H54 (cell line): ENCODE measurements at places on chromosomes 13 and 19.
A peak's percentile ranks its signal among the peaks of the same experiment; 100 is the strongest.

DNA sequence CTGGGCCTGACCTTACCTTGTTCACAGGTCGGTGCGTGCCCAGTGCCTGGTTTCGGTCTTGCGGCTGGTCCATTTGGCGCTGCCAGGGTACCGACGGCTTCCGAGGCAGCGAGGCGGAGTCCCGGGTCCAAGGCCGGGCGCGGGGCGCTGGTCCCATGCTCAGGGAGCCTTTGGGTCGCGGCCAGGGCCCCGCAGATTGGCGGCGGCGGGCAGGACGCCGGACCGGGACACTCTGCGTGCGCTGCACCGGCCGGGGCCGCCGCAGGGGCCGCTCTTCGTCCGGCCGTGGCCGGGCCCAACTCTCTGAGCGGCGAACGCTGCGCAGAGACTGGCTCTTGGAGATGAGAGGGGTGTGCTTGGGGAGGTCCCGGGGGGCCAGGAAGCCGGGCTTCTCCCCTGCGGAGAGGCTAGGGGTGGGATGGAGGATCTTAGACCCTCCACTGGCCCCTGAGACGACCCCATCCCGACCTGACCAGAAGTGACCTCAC is 3.4 kb upstream of the WIZ start:
- no peak for DNase-seq

DNA sequence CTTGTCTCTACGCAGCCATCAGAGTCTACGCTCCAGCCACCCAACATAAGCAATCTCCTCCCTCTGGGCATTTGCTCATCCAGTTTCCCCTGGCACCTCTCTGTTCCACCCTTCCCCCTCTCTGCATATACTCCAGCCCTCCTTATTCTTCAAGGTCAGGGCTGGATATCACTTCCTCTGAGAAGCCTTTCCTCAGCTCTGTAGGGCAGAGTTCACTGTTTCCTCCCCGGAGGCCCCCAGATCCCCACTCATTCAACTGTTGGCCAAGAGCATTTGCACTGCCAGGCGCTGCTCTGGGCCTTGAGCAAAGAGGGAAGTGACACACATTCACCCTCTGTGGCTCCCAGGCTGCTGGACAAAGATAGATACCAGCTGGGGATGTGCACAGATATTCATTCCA is 3.3 kb downstream of the FCGRT start:
- DNase-seq: no peak

- DNase-seq: no peak
Measured at GRCh38 chr19:42074513-42075363, 1.2 kb upstream of the ZNF574 start.

DNA sequence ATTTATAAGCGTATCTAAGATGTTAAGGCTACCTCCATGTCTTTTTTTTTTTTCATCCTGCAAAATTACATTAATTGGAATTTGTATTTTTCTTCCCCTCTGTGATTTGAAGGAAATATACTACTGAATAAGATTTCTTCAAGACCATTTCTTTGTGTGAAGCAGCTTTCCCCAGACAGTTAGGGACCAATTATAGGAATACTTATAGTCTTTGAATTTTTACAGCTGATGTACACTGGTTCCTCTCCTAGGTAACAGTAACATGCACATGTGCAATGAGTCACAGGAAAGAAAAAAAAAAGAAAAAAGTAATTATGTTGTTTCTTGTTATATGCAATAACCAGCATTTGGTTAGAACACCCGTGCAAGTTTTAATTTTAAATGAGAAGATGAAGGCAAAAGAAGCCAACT is 82.0 kb downstream of the PCDH9 start:
- no peak for DNase-seq

- peak; percentile 80 for DNase-seq
Measured at GRCh38 chr13:97141564-97142005, 80.5 kb upstream of the MBNL2 start.

GRCh38 chr19:27733551-27734266 is 1479.2 kb downstream of the UQCRFS1 start:
- DNase-seq: no peak

DNA sequence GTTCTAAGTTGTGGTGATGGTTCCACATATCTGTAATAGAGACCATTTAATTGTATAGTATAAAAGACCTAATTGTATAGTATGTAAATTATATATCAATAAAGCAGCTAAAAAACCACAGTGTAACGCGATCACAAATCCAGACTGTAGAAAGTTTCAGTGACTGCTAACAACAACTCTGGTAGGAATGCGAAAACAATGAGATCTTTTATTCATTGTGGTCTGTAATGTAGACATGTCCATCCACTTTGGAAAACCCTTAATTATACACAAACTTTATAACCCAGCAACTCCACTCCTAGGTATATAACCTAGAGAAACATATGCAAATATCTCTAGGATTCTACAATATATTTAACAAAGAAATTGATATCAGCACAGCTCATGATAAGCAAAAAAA is 549.5 kb downstream of the SLITRK1 start:
- no peak for DNase-seq

DNA sequence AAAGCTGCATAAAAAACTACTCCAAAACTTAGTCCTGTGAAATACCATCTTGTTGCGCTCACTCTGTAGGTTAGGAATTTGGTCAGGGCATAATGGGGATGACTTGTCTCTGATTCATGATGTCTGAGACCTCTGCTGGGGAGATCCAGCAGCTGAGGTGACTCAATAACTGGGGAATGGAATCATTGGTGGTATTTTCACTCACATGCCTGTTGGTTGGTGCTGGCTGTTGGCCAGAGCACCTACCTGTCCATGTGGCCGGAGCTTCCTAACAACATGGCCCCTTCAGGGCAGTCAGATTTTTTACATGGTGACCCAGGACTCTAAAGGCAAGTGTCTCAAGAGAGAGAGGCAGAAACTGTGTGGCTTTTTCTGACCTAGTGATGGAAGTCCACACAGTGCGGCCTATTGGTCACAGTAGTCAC is 7.4 kb upstream of the ESD start:
- peak; percentile 31 for DNase-seq

GRCh38 chr13:31945202-31945961 is 86.2 kb upstream of the FRY start:
- no peak for DNase-seq

GRCh38 chr13:74102691-74103090 is 31.5 kb downstream of the KLF12 start:
- DNase-seq: no peak

GRCh38 chr13:90510319-90510718 is 837.2 kb upstream of the MIR17HG start:
- DNase-seq: no peak

DNA sequence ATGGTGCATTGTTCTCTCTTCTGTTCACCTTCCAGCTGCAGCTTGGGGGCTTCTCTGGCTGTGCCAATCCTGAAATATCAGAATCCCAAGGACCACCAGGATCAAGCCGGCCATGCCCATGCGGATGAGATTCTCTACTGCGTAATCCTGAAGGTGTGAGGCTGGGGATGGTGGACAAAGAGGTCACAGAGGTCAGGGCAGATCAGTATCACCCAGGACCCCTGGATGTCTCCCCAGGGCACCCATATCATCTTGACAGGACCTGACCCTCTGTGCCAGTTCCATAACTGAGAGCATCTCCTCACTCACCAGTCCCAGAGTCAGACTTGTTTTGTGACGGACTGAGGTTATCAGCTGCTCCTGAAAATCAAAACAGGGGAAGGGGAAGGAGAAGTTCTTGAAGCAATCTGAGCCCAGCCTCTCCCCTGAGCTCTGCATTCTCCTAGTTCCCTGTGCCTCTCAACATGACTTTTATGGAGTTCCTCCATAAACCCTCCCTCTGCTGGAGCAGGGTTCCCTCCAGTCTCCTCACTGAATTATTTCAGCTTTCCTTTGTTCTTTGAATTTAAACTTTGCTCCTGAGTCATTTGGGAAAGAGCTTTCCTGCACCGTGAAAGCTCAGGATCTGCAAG is 5.5 kb downstream of the LILRA5 start:
- DNase-seq: no peak

- DNase-seq: no peak
Measured at GRCh38 chr13:27712421-27712820, 79.9 kb upstream of the GSX1 start.

DNA sequence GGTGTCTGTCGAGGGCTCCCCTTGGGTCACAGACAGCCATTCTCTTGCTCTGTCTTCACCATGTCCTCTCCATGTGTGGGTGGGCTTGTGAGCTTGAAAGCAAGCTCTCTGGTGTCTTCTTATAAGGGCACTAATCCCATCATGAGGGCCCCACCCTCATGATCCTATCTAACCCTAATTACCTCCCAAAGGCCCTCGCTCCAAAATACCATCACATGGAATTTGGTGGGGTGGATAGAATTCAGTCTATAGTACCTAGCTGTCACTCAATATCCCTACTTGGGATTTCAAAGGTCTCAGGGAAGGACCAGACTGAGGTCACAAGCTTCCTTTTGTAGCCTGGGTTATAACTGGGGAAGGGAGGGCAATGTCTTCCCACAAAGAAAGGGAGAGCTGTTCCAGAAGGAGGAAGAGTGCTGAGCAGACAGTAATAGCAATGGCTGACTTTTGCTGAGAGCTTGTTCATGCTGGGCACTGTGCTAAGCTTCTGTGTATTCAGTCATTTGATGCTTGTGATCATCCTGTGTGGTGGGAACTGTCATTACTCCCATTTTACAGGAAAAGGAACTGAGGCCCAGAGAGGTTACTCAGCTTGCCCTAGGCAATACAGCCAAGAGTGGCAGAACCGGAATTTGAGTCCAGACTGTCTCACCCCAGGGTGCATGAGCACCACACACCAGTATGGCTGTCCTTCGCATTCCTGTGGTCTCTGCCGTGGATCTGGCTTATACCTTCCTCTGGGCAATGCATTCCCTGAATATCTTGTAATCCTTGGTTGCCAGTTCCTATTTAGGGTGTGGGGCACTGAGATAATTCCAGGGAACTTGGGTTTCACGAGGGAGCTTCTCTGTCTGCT is 8.2 kb downstream of the FXYD5 start:
- no peak for DNase-seq

DNA sequence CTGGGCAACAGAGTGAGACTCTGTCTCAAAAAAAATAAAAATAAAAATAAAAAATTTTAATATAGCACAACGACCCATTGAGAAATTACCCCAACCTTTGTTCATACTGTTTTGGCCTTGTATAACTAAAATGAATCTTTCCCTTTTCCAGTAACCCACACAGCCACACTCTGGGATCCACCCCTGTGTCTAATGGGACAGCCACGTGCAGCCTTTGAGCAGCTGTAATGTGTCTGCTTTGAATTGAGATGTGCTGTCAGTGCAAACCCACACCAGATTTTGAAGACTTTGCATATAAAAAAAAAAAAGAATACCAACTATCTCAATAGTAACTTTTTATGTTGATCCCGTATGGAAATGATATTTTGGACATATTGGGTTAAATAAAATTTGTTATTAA is 112.7 kb upstream of the UBL3 start:
- no peak for DNase-seq

- DNase-seq: no peak
Measured at GRCh38 chr13:80430561-80430960, 89.6 kb upstream of the SPRY2 start.

DNA sequence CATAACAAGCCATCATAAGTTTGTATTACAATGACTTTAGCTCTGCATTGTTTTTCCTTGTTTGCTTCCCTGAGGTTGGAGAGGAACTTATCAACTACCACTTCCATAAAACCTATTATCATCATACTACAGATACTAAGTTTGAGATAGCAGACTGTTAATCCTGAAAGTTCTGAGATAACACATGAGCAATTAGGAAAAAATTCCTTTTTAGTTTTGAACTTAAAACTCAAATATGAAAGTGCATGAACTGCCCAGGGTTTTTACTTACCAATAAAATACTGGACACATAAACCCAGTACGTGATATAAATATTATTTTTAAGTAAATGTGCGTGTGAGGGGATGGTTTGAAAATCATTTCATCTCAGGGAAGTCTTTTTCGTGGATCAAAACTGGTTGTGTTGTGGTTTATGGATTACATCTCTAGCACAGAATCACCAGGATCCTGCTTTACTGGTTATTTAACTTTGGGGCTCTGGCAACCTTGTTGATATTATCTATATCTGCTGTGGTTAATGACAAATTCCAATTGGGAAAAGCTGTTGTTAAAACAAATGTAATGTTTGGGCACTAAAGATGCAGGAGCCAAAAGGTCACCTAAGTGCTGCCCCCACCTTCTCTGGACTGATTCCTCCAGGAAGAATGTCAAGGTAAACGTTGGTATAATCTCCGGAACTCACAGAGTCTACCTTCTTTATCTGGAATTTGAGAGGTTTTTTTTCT is 12.4 kb downstream of the CDX2 start:
- no peak for DNase-seq

DNA sequence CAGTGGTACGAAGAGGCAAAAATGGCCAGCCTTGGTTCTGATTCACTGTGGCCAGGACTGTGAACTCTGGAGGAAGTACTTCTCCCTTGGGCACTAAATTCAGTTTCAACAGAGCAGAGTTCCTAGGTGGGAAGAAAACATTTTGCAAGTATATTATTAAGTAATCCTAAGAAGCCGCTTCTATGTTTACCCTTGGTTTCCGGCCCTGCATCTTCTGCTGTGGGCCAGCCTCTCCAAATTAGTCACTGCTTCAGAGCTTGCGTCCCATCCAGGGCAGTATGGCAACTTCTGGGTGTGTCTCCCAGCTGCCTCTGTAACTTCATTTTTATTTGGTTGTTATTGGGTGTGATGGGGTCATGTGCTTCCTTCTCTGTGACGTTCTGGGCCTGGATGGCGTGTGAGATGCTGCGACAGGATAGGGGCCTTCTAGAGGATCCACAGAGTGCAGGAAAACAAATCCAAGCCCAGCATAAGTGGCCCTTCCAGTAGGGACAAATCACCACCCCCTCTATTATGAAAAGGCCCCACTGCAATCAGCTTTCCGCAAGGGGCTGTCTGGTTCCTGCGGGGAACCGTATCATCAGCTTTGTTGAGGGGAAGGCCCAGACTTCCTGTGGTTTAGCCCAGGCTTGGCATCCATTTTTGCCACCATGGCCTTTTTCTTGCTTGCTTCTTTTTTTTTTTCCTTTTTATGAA is 55.1 kb upstream of the C1QTNF9 start:
- DNase-seq: no peak

- no peak for DNase-seq
Measured at GRCh38 chr13:97802213-97802612, 151.3 kb upstream of the IPO5 start.

DNA sequence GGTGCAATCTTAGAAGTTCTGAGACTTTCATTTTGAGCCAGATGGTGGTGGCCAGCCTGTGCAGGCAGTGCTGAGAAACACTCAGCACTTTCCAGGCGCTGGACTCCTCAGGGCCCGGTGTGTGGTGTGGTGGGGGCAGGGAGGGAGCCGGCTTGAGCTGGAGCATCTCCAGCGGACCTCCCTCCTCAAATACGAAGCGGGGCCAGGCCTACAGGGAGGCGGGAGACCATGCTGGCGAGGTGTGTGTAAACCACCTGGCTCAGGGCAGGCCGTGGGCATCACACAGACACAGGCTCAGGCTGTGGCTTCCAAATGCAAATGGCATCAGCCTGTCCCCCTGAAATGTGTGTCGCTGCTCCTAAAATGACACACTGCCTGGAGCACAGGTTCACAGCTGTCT is 33.3 kb upstream of the RANBP3 start:
- no peak for DNase-seq
